8988T (cell line): ENCODE measurements at places on chromosomes 2 and 18.

GRCh38 chr2:127669056-127669455 lies 6.3 kb downstream of the LIMS2 start:
- DNase-seq, result no peak

DNA sequence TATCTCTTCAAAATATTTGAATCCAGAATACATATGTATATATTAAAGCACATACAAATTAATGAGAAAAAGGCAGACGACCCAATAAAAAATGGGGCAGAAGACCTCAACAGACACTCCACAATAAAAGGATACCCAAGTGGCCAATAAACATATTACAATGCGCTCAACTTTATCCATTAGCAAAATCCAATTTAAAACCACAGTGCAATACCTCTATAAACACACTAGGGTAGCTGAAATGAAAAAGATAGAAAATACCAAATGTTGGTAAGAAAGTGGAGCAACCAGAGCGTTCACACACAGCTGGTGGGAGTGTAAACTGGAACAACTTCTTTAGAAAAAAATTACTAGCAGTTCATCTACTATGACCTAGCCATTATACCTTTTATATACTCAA lies 75.3 kb downstream of the CCDC148 start:
- DNase-seq, result no peak

DNA sequence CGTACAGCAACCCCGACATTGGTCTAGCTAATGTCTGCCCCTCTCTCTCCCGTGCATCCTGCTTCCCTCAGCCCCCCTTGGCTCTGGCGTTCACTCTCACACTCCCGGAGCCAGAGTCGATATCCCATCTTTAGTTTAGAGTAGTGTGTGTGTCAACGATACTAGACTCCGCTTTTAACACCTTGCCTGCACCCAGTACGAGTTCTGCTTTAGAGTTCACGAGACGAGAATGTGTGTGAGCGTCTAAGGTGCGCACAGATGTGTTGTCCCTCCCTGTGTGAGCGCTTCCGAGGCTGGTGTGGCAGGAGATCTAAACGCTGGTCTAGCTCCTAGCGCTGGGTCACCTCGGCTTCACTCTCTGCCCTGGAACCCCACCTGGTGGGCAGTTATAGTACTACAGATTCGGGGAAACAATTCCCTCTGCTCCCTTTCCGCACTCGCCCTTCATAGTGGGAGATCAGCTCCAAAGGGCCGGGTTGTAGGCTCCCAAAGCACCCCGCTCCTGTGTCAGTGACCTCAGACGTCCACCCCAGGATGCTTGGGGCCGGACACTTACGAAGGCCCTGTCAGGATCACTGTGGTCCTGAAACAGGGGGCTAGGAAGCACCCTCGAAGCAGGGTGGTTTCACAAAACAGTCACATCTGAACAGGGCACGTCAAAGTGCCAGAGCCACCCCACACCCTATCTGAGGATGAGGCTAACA lies 2.6 kb upstream of the CYP26B1 start:
- DNase-seq, result peak; percentile 94

GRCh38 chr2:200787351-200788120 lies 24.2 kb upstream of the BZW1 start:
- no peak for DNase-seq

GRCh38 chr2:190972213-190972612 lies 41.8 kb downstream of the STAT1 start:
- no peak for DNase-seq

GRCh38 chr18:6255116-6255705 lies 159.5 kb downstream of the L3MBTL4 start:
- no peak for DNase-seq

- DNase-seq, result no peak
These were observed 401.9 kb downstream of the LNPK start for GRCh38 chr2:175599966-175600831.

- no peak for DNase-seq
These were observed 67.2 kb downstream of the CUL3 start for GRCh38 chr2:224517963-224518362.

DNA sequence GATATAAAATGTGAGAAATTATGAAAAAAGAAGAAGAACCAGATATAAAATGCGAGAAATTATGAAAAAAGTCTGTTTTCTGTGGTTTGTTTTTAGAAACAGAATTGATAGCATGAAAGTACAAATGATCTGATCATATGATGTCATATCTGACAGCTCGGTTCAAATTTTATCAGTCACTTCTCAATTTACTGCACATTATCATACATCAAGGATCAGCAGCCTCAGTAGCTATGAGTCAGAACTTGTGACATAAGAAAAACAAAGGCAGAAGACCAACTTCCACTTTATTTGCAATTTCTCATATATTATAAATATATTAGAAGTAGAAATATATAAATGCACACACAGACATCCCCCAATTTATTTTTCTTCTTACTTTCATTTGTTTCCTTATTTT lies 634.0 kb downstream of the LRP1B start:
- DNase-seq, result no peak

- no peak for DNase-seq
These were observed 322.2 kb downstream of the RDH14 start for GRCh38 chr2:18238209-18238608.

DNA sequence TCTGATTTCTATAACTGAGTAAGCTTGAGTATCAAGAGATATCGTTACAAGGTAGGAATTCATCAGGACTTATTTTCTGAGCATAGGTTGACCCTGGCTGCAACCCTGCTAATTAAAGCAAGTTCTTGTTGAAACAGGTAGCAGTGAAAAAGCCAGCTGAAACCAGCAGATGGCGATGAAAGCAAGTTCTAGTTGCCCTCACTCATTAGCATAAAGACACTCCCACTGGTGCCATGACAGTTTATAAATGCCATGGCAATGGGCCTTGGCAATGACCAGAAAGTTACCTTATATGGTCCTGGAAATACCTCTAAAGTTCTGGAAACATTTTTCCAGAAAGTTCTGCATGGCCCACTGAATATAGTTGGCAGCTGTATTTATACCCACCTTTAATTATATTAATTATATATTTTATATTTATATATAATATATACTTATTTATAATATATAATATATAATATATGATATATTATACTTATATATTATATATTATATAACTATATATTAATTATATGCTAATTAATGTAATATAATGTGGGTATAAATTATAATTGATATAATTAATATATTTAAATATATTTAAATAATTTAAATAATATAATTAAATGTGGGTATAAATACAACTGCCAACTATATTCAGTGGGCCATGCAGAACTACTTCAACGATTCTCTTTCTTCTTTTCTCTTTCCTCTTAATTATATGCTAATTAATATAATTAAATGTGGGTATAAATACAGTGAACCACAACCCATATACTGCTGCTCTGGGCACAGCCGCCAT lies 188.0 kb downstream of the CDH7 start:
- no peak for DNase-seq

- DNase-seq, result peak; percentile 70
These were observed 178.6 kb downstream of the ZBTB7C start for GRCh38 chr18:48230467-48231113.

GRCh38 chr18:77084688-77085035 lies 47.9 kb downstream of the MBP start:
- no peak for DNase-seq

- no peak for DNase-seq
These were observed 416.9 kb upstream of the ID2 start for GRCh38 chr2:8264981-8265380.

- no peak for DNase-seq
These were observed 46.6 kb downstream of the CDK15 start for GRCh38 chr2:201852878-201853415.

DNA sequence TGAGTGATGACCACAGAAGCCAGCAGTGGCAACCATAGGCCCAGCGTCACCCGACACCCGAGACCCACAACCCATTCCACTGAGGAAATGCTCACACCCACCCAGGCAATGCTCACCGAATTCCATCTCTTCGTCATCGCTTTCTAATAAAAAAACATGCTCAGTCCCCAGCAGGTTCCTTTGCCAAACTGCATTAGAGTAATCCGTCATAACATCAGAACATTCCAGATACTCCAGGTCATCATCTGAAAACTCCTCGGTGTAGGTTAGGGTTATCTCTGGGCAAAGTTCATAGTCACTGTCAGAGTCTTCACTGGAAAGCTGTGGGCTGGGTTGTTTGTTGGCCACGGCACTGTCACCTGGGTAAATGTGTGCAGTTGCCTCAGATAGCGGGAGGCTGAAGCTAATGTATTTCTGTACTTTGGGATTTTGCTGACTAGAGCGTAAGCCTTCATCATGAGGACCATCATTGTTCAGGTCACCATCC lies 49.3 kb downstream of the ALPK2 start:
- DNase-seq, result no peak

DNA sequence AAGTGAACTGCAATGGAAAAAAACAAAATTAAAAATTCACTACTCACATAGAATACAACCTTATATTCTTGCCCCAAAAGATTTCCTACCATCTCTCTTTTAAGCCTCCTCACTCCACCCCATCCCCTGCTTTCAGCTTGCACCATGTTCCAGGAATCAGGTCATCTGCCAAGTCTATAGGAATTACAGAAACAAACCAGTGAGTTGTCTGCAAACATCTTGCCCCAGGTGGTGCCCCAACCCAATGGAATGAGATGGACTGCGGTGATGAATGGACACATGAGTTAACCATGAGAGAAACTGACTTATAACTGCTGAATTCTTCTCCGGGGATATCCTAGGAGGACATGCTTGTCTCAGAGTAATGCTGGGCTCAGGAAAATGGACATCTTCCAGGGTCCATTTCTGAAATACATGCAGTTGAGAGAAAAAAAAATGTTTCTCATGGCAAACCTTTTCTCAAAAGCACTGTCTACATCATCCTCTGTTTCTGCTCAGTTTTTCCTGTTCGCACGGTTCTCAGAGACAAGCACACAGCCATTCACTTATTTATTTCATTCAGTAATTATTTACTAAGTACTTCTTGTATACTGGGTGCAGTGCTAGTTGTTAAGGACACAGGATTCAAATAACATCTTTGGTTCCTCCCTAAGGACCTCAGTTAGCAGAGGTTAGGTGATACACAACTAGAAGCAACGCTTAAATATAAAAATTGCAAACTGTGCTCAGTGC lies 350.0 kb downstream of the RND3 start:
- no peak for DNase-seq

DNA sequence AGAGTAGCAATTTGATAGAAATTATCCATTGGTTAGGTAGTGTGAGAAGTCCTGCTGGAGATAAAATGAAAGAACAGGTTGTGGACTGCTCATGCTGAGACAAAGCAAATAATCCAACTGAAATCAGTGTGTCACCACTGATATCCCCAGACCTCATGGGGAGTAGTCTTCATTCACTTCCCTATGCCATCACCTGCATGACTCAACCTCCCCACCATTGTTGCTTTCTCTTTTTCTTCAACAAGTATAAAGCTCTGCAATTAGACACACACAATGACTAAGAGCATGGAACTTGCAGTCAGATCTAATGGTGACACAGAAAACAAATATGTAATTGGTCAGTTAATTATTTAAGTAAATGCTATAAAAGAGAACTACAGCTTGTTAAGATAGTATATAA lies 475.3 kb downstream of the RIT2 start:
- DNase-seq, result no peak

DNA sequence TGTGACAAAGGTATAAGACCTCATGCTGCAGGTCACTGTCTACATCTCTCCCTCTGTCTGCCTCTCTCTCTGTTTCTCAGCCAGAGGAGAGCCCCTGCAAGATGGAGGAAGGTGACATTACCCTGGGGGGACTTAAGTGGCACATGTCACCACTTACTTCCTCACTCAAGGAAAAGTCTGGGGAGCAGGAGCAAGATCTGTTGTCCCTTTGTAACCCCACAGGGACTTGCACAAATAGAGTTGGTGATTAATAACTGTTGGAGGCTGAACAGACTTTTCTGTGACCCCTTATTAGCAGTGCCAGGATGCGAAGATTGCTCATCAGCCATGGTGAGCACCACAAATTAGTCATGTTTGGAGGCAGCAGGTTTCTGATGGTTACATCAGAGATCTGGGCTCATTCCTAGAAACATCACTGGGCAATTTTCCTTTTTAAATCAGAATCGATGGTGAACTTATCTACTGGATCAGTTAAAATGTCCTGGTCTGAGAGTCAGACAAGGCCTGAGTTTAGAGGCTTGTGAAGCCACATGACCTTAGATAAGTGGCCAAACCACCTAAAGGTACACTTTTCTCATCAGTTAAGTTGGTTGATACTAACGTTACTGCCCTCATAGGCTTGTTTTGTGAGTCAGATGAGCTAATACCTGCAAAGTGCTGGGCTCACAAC lies 81.2 kb upstream of the LTBP1 start:
- DNase-seq, result no peak

DNA sequence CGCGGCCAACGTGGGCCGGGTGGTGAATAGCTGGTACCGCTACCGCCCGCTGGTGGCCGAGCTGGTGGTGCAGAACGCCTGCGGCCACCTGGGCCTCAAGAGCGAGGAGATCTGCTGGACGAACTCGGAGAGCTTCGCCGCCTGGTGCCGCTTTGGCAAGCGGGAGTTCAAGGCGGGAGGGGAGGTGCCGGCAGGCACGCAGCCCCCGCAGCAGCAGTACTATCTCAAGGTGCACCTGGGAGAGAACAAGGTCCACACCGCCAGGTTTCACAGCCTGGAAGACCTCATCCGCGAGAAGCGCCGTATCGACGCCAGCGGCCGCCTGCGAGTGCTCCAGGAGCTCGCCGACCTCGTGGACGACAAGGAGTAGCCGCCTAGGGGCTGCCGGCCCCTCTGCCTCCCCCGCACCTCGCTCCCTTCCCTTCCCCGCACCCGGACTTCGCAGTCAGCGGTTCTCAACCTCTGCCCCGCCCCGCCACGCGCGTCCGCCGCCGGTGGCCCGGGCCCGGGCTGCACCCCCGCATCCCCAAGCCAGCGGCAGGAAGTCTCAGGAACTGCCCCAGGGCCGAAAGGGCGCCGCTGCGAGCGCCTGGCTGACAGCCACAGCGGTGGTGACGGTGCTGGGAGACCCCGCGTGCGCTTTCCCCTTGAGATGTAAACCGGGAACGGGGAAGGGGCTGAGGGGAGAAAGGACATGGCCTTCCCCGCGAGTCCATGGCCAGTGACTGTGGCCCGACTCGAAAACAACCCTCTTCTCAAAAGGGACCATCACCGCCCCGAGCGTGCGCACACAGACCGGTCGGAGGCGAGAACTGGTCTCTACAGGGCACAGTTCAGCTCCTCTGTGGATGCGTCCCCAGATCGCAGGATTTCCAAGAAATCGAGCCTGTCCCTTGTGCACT lies 2.2 kb downstream of the LRATD1 start:
- DNase-seq, result peak; percentile 91

GRCh38 chr2:108958632-108959341 lies 30.2 kb downstream of the EDAR start:
- DNase-seq, result no peak

- no peak for DNase-seq
These were observed 16.0 kb downstream of the YPEL5 start for GRCh38 chr2:30162806-30163205.

DNA sequence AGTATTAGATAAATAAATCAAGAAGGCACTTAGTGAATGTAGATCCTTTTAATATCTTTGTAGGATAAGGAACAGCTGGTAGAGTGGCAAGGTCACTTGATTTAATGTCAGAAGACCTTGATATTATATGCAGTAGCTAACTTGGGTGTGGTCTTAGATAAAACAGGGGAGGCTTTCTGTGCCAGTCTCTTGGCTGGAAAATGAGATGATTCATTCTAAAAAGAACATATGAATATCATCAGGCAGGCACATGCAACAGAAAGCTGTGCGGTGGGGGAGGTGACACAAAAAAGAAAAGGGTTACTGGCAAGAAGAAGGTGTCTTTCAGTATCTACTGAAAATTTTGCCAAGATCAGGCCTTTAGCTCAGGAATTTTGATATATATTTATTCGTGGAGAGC lies 931.7 kb upstream of the CELF4 start:
- DNase-seq, result no peak
